Stimulated activated CD8-positive, alpha-beta memory T cell treated with anti-CD3 and anti-CD28 coated beads, Interleukin-15, amount 100 ng/mL, for 24 hours (primary cell): ENCODE measurements at places on chromosomes 3 and 15.

- DNase-seq: no peak
Observed at GRCh38 chr15:34753236-34753894, 1.4 kb downstream of the GJD2 start.

GRCh38 chr3:175270866-175271265, 411.7 kb downstream of the NAALADL2 start:
- no peak for DNase-seq

GRCh38 chr3:71025516-71025915, 558.0 kb downstream of the FOXP1 start:
- DNase-seq: no peak

DNA sequence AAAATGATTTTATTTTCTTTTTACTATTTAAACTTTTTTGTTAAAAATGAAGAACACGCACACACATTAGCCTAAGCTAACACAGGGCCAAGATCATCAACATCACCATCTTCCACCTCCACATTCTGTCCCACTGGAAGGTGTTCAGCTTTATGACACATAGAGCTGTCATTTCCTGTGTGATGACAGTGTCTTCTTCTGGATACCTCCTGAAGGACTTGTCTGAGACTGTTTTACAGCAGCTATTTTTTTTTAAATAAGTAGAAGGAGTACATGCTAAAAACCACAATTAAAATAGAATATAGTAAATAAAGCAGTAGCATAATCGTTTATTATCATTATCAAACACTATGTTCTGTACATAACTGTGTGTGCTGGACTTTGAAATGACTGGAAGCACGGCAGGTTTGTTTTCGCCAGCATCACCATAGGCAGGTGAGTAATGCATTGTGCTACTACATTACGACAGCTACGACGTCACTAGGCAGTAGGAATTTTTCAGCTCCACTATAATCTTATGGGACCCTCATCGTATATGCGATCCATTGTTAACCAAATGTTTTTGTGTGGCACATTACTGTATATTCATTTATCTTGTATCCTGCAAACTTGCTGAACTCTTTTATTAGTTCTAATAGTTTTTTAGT, 72.8 kb downstream of the KLF15 start:
- no peak for DNase-seq

DNA sequence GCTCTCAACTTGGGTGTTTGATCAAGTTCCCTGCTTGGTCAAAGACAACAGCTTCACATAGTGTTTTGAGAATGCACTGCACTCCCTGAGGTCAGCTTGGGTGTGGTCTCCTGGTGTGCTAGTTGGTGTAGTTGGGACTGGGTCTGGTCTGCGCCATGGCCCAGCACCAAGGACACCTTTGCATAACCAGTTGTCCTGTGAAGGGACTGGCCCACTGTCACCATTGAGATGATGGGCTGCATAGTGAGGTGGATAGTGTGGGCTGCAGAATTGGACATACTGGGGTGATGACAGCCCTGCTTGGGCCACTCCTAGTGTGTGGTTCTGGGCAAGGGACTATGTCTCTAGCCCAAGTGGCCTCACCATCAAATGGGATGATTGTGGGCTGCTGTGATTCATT, 9.5 kb downstream of the RPSA start:
- DNase-seq: no peak

- DNase-seq: no peak
Observed at GRCh38 chr3:106392915-106393314, 524.1 kb upstream of the CBLB start.

DNA sequence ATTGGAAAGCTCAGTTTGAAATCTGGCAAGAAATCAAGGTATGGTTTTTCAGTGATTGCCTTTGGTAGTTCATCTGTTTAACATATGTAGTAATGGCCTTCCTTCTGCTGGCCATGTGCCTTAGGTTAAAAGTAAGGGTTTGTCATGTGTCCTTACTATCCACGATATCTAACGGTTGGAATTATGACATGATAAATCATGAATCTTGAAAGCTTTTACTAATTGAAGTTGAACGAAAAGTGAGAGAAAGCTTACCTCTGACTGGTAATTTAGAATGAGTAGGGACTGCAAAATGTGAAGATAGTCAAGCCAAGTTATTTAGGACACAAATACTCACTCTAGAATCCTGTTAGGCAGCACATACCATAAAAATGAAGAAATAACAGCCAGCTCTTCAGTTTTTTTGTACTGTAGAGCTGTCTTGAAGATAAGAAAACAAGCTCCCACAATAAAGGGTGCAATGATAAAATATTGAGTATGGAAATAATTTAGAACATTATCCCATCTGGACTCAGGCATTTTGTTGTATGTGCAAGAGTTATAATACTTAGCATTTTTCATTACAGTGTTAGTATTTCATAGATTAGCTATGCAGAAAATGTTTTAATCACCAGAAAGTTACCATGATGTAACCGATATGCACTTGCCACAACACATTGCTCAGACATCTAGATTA, 303.4 kb downstream of the ZNF385D start:
- DNase-seq: no peak

DNA sequence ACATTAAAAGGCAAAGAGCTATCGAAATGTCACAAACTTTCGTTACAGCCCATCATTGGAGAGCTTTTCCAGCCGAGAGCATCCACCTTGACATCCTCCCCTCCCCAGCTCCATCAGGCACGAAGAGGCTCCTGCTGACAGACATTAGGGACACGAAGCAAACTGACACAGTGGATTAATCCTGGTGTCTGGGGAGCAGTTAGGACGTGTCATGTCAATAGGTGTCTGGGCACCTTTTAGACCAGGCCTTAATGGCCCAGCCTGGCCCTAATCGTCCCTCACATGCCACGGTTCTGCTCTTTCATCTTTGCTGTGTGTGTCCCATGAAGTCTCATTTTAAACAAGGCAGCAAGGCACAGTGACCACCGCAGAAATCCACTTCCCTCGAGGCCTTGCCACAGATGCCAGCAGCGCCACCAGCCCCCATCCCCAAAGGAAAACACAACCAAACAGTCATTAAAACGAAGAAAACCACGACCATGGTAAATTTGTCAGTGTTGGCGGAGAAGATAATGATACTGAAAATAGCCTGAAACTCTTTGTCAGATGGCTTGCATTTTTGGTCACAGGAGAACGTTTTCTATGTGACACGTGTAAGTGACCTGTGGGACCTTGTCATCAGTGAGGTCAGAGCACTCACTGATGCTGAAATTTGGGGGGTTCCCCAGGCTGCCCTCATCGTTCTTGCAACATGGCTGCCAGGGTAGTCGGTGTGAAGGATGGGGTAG, 16.3 kb upstream of the PCSK6 start:
- DNase-seq: no peak

DNA sequence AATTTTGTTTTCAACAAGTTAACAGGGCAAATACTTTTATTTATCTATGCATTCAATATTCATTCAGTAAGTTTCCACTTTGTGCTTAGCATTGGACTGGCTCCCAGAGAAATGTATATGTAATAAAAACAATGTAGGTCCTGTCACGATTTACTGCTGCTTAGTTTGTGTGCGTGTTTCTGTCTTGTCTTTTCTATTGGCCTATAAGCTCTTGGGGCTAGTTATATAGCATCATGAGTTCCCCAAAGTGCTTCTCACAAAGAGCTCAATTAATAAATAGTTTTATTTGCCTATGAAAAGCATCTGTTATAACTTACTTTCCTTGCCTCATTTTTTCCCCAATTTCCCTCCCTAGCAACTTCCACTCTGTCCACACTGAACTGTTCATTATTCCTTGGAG, 666.7 kb upstream of the NAALADL2 start:
- DNase-seq: no peak

GRCh38 chr15:99053380-99054024, 45.9 kb upstream of the PGPEP1L start:
- no peak for DNase-seq

- DNase-seq: no peak
Observed at GRCh38 chr15:66614951-66615760, 49.4 kb upstream of the LCTL start.

DNA sequence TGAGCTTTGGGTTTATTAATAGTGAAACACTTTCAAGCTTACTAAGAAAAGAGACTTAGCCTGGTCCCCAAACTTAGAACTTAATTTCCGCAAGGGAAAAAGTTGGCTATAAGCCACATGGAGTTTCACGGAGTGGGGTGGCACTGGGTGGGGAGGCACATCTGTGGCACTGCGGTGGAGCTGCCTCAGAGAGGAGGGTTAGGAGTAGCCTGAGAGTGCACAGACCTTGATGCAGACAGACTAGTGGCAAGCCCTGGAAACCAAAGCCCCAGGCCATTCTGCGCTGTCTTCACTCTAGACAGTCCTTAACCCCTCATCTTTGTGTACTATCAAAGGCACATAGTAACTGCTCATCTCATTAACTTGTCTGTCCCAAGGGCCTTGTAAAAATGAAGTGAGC, 22.0 kb downstream of the CXCR6 start:
- DNase-seq: no peak

- no peak for DNase-seq
Observed at GRCh38 chr3:169662132-169662842, 1.2 kb downstream of the MECOM start.

- no peak for DNase-seq
Observed at GRCh38 chr15:93029836-93030429, 59.1 kb downstream of the RGMA start.

GRCh38 chr15:36773698-36774097, 194.3 kb downstream of the CDIN1 start:
- DNase-seq: no peak

DNA sequence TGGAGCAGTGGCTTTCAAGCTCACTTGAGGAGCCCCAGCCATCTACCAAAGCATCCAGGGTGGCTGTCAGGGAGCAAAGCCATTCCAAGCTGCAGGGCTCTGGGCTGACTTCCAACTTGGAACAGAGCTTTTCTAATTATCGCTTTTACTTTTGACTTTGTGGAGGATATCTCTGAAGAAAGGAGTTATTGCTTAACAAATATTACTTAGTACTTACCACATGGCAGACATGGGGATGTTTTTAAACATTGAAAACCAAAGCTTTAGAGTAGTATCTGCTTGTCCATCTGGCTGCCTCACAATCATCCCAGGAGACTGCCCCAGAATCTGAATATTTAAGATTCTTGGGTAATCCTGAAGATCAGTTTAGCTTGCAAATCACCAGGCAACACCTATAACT, 8.9 kb downstream of the TAGLN3 start:
- DNase-seq: no peak

DNA sequence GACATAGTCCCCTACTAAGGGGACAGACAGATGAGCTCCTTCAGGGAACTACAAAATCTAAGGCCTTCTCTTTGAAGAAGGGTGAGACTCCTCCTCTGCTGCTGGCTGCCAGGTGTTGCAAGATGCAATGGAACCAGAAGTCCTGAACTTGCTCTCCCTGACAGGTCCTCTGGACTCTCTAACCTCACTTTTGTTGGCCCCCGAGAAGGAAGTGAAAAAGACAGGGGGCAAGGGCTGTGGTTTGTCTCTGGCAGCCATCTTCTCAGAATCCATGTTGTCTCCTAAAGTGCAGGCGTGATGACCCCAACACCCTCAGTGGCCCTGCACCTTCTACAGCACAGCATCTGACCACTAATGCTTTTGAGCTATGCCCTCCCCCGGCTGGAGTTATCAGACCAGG, 292.5 kb downstream of the CHST2 start:
- no peak for DNase-seq

- no peak for DNase-seq
Observed at GRCh38 chr3:45034612-45035252, 8.6 kb downstream of the CLEC3B start.

DNA sequence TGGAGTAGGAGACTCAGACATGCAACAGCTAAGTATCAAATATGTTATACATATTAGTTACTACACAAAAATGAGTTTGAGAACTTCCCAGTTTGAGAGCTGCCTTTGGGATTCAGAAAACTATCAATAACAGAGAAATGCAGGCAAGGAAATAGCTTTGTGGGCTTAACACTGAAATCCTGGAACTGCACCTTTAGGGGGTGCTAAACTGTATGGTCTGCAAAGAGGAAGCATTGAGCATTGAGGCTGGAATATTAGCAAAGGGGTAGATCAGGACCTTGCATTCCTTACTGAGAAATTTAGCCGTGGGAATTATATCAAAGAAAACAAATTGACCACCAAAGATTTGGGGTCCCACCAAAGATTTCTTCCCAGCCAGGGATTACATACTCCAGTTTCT, 580.0 kb downstream of the ZNF385D start:
- no peak for DNase-seq

DNA sequence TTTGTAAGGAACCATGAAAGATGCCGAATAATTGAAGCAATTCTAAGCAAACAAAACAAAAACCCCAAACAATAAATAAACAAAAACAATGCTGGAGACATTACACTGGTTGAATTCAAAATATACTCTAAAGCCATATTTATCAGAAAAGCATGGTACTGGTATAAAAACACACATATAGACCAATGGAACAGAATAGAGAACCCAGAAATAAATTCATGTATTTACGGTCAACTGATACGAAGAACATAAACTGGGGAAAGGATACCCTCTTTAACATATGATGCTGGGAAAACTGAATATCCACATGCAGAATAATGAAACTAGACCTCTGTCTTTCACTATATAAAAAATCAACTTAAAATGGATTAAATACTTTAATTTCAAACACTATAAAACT, 214.3 kb upstream of the PDZRN3 start:
- DNase-seq: no peak

DNA sequence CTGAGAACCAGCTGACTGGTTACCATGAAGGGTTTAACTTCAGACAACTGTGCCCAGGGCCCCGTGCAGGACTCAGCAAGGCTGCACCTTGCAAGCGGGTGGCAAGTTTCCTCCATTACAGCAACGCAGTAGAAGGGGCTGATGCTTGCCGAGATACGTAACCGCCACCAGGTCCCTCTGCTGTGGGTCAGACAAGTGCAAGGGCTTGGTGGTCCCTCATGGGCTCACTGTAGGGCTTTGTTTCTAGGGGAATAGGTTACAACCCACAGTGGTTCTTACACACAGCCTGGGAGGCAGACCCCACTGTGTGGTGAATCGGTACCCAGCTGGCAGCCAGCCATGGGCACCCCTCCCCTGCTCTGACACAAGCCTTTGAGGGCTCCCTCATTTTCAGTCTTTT, 15.5 kb upstream of the SNRPA1 start:
- DNase-seq: no peak

DNA sequence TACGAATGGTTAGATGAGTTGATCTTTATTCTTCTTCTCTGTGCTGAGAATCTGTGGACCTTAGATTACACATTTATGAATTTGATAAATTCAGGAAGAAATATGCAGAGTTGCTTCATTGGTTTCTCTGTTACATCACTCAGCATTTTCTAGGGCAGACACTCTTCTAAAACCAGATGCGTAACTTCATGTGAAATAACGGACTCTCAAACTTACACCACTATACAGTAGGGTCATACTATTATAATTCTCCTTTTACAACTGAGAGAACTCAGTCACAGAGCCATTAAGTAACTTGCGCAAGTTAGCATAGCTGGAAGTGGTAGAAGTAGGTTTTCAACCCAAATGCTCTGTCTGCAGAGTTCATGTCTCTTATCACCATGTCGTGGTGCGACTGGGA, 5.7 kb downstream of the TMEM207 start:
- DNase-seq: no peak

GRCh38 chr15:40042791-40043320, 3.9 kb upstream of the SRP14 start:
- DNase-seq: no peak

GRCh38 chr3:128735884-128736283, 9.9 kb downstream of the RAB7A start:
- no peak for DNase-seq
